Fibroblast of gingiva (primary cell): ENCODE measurements at places on chromosomes 4 and X.

DNA sequence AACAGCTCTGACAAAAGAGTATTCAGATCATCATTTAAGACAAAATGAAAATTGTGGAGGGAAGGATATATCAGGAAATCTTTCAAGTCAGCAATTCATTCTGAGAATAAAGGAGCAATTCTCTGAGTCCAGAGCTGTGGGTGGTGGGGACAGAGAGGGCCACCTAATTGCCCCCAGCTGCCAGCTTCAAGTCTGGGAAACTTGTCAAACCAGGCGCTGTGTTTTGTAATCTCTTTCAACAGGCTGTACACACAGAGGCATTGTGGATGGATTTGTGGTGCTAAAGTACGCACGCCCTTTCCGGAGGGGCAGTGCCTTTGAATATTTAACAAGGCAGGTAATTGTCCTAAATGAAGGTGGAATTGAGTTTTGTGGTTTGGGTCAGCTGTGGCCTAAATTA lies 591.1 kb upstream of the BOD1L1 start:
- DNase-seq: peak; percentile 21

DNA sequence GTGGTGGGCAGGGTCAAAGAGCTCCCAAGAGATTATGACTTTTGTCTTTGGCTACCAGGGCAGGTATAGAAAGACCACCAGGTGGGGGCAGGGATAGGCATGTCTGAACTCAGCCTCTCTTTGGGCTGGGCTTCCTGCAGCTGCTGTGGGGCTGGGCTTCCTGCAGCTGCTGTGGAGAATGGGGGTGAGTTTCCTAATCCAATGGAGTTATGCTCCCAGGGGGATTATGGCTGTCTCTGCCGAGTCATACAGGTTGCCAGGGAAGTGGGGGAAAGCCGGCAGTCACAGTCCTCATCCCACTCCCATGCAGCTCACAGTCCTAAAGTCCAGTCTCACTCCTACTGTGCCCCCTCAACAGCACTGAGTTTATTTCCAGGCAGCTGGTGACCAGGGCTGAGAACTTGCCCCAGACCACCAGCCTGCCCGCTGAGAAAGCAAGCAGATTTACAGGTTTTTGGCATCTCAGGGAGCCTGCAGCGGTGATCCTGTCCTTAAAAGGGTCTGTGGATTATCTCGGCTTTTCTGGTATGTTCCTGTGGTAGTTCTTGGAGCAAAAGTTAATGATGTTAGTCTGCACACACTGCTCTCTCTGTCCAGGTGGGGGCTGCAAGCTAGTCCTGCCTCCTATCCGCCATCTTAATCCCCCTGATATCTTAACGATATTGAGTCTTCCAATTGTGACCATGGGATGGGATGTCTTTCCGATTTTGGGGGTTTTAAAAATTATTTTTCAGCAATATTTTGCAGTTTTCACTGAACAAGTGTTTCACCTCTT lies 133.4 kb downstream of the RTL9 start:
- DNase-seq: no peak

- DNase-seq: no peak
These were observed 51.2 kb downstream of the DCX start for GRCh38 chrX:111360839-111361238.

GRCh38 chrX:39073131-39073530 lies 271.9 kb downstream of the MID1IP1 start:
- no peak for DNase-seq

DNA sequence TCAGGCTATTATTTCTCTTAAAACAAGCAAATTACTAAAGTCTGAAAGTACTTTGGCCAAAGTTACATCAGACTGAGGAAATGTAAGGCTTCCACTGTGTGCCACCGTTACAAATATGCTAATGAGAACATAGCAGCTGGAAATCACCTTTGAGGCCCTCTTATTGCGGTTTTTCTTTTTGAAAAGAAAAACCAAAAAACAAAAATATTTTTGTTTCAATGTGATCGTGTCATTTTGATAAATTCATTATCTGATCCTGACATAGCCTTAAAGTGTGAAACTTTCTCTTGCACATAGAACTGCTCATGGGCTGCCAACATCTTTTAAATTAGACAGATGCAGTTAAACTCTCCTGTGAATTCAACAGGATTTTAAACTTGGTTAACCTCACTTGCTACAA lies 2.8 kb upstream of the TIFA start:
- no peak for DNase-seq

DNA sequence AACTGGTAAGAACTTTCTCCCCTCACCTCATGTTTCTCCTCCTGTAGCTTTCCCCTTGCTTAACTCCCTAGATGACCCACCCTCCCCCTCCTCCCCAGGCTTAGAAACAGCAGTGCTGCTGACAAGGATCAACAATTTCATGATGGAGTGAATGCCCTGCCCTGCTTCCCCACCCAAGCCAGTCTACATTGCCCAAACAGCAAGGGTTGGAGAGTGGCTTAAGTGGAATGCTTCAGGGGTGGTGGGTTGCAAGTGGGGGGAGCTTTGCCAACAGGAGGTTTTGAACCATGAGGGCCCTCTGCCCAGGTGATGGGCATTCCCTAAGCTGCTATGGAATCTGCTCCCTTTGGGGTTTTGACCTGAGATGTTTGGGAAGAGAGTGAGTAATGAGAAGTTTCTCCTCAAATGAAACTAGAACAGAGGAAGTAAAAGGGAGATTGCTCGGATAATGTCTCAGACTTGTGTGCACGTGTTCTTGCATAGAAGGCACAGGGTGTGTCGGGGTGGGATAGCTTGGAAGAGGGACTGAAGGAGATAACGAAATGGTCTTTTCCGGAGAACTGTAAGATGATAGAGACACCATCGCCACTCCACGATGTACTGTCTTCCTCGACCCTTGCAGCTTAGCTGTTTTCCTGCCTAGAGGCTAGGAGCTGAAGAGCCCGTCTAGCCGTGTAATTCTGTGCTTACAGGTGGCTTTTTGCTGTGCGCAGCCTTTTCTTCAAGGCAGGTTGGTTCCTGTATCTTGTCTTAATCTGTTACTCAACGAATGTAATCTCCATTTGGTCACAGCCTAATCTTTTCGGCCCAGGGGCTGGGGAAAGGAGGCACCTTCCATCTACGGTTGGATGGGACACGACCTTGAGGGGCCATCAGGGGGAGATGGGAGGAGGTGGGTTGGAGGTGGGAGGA lies 10.1 kb downstream of the GDPD2 start:
- no peak for DNase-seq

DNA sequence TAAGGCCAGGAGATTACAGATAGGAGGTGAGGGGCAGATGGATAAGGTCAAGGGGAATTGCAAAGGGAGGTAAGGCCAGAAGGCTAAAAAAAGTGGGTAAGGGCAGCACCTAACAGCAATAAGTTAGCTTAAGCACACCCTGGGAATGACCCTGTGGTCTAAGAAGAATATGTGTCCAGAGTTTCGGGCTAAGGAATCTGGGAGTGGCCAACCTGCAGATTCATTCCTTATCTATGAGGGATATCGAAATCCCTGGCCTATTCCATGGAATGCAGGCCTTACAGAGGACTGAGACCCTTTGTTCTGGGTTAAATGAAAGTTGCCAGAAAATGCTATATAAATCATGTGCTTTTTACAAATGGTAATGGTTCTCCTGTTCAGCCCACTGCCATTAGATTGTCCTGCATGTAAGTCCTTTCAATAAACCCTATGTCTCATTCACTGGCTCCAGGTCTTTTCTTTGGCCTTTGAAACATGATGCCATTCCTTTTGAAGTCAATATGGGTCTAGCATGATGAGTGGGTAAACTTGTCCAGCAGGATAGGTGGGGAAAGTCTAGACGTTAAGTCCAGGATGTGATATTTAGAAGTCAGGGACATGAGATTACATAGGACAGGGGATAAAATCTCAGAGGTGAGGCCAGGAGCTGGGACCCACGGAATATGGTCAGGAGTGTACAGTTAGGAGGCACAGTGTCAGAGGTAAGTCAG lies 226.2 kb downstream of the TACR3 start:
- no peak for DNase-seq

DNA sequence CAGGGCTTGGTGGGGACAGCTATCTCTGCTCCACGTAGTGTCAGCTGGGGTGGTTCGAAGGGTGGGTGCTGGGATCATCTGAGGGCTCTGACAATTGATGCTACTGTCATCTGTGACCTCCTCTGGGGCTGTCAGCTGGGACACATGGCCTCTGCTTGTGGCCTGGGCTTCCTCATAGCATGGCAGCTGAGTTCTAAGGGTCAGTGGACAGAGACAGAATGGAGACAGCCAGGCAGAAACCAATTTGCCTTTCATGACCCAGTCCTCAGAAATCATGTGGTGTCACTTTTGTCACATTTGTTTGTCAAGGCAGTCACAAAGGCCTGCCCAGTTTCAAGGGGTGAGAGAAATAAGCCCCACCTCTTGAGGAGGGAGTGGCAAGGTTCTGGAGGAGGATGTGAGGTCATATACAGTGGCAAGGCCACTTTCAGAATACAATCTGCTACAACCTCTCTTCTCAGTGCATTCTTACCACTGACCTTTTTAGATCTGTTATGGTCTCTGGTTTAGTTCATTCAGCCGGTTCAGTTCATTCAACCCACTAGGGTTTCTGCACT lies 103.6 kb upstream of the BCOR start:
- DNase-seq: no peak
